Hepatocyte (in vitro differentiated cells): ENCODE measurements at places on chromosomes 4 and X.

GRCh38 chrX:150365051-150365989, 2.2 kb downstream of the MAMLD1 start:
- peaks cover 11% of the 10 kb centered on the region for H3K4me1 ChIP-seq
- H3K27me3 ChIP-seq, result peaks cover 7% of the 10 kb centered on the region
- DNase-seq, result peak; percentile 79
- H3K4me3 ChIP-seq, result peak overlapping the region; percentile 11
- peak overlapping the region; percentile 89 for H3K27ac ChIP-seq

DNA sequence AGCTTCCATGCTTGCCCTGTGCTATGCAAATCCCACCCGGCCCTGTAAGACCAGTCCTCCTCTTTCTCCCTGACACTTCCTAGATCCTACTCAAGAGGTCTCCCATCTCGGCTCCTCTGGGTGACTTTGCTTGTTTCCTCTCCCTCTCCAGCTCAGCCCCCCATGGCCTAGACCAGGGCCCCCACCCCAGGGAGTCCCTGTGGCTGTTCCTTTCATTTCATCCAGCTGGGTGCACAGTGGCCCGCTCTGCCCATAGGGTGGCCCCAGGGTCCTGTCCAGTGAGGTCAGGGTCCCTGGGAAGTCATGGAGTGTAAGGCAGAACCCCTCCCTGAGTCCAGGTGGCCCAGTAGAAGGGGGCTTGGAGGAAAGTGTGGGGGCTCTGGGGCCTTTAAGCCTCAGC, 52.3 kb upstream of the NKX1-1 start:
- no peak overlapping the region for H3K27ac ChIP-seq
- H3K4me1 ChIP-seq, result no peaks in the 10 kb centered on the region
- peaks cover 25% of the 10 kb centered on the region for H3K27me3 ChIP-seq
- DNase-seq, result no peak
- no peaks in the 10 kb centered on the region for H3K36me3 ChIP-seq
- H3K4me3 ChIP-seq, result no peak overlapping the region

DNA sequence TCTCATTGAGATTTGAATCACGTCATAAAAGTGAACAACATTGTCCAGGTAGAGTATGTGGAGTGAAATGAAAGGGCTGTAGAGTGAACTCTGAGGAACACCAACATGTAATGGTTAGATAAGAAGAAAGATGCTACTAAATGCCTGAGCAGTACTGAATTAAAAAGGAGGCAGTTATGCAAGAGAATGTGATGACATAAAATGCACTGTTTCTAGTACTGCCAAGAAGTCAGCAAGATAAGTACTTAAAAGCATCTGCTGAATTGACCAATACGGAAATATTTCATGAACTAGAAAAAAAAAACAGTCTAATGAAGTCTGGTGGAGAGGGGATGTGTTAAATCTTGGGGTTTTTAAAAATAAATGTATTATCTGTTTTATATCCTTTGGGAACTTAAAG, 583.8 kb upstream of the GALNT7 start:
- H3K27ac ChIP-seq, result no peak overlapping the region
- no peaks in the 10 kb centered on the region for H3K4me1 ChIP-seq
- no peaks in the 10 kb centered on the region for H3K36me3 ChIP-seq
- no peak for DNase-seq
- no peak overlapping the region for H3K4me3 ChIP-seq

GRCh38 chr4:149294601-149295000, 521.0 kb downstream of the IQCM start:
- DNase-seq, result no peak
- H3K27ac ChIP-seq, result no peak overlapping the region
- H3K36me3 ChIP-seq, result no peaks in the 10 kb centered on the region
- H3K4me3 ChIP-seq, result no peak overlapping the region

GRCh38 chr4:140724760-140725159, 31.4 kb downstream of the TBC1D9 start:
- H3K4me3 ChIP-seq, result no peak overlapping the region
- H3K36me3 ChIP-seq, result no peaks in the 10 kb centered on the region
- peaks cover 29% of the 10 kb centered on the region for H3K4me1 ChIP-seq

- no peak for DNase-seq
- no peak overlapping the region for H3K4me3 ChIP-seq
- H3K4me1 ChIP-seq, result no peaks in the 10 kb centered on the region
- H3K27ac ChIP-seq, result no peak overlapping the region
- no peaks in the 10 kb centered on the region for H3K36me3 ChIP-seq
- no peaks in the 10 kb centered on the region for H3K27me3 ChIP-seq
Observed at GRCh38 chr4:122819708-122820449, 6.8 kb upstream of the FGF2 start.

DNA sequence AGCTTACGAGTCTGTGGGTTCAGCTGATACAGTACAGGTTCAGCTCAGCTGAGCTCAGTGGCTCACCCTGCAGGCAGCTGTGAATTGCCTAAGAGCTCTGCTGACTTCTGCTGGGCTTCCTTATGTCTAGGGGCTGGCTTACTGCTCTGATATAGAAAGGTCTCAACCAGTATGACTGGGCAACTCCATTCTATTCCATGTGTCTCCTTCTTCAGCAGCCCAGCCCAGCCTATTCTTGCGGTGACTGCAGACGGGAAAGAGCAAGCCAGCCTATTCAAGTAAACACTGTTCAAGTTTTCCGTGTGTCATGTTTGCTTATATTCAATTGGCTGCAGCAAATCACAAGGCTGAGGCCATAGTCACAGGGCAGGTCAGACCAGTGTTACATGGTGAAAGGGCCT, 615.4 kb upstream of the ZFP42 start:
- no peaks in the 10 kb centered on the region for H3K27me3 ChIP-seq
- H3K4me3 ChIP-seq, result no peak overlapping the region
- DNase-seq, result peak; percentile 16
- H3K27ac ChIP-seq, result no peak overlapping the region

DNA sequence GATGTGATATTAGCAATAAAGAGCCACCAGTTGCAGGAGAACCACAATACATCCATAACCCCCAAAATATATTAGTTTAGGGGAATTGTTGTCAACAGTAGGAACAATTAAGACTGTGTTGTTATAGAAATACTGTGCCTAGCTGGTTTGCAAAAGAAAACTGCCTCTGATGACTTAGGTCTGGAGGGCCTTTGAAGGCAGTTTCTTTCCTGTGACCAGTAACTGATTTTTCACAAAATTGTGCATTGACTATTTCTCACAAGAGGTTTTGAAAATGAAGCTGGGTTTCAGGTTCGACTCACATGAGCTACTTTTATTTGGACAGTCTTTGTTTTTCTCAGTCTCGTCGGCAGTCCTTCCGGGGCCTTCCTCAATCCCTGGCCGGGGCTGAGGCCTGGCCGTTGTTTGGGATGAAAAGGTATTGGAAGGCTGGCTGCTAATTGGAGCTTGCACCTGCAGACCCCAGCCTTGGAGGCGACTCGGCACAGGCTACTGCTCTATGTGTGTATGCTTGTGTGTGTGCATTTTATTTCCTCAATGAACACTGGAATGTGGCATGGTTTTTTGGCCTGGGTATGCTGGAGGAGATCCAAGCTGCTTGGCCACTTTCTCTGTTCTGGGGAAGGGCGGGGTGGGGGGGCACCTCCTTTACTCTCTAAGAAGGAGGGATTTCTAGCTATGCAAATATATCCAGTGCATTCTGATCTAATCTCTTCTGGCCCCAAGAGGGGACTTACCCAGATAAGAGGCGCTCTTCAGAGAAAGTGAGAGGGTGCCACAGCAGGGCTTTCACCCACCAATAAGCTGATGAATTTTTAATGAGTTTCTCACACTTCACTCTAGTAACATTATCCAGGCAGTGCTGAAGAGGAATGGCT, 49.5 kb upstream of the LNX1 start:
- H3K27ac ChIP-seq, result no peak overlapping the region
- DNase-seq, result no peak
- H3K4me3 ChIP-seq, result no peak overlapping the region
- no peaks in the 10 kb centered on the region for H3K36me3 ChIP-seq
- peaks cover 18% of the 10 kb centered on the region for H3K4me1 ChIP-seq
- no peaks in the 10 kb centered on the region for H3K27me3 ChIP-seq

DNA sequence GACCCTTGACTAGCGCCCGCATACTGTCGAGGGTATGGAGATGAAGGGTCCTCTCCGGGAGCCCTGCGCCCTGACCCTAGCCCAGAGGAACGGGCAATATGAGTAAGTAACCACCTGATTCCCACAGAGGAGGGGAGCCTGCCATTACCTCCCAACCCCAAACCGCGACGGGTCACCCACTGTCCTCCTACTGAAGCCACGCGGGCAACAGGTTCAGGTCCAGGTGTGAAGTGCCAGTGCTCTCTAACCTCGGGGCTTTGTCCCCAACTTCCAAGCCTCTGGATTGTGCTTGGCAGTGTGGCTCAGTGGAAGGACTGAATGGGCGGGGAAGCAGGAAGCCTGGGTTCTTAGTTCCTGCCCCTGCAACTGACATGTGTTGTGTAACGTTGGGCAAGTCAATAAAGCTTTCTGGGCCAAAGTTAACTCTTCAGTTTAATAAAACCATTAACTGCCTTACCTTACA, 694 bp downstream of the OCRL start:
- peak overlapping the region; percentile 95 for H3K27ac ChIP-seq
- no peaks in the 10 kb centered on the region for H3K4me1 ChIP-seq
- peak; percentile 38 for DNase-seq
- no peaks in the 10 kb centered on the region for H3K36me3 ChIP-seq
- no peaks in the 10 kb centered on the region for H3K27me3 ChIP-seq
- H3K4me3 ChIP-seq, result peak overlapping the region; percentile 56

DNA sequence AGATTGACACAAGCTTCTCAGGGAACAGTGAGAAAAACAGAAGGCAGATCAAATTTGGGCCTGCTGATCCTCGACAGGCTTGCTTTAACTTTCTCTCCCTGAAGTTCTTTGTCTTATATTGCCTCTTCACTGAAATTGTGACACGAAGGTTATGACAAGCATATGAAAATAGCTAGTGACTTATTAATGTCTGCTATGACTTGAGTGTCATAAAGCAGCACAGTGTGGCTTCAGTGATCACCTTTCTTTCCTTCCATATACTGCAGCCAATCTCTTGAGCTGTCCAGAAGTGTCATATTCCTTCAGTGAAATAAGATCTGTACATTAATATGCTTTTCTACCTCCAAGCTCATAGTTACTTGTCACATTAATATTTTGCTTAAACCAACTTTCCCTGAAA, 870.2 kb downstream of the C4orf33 start:
- no peaks in the 10 kb centered on the region for H3K4me1 ChIP-seq
- no peaks in the 10 kb centered on the region for H3K36me3 ChIP-seq
- H3K27ac ChIP-seq, result no peak overlapping the region
- H3K4me3 ChIP-seq, result no peak overlapping the region

DNA sequence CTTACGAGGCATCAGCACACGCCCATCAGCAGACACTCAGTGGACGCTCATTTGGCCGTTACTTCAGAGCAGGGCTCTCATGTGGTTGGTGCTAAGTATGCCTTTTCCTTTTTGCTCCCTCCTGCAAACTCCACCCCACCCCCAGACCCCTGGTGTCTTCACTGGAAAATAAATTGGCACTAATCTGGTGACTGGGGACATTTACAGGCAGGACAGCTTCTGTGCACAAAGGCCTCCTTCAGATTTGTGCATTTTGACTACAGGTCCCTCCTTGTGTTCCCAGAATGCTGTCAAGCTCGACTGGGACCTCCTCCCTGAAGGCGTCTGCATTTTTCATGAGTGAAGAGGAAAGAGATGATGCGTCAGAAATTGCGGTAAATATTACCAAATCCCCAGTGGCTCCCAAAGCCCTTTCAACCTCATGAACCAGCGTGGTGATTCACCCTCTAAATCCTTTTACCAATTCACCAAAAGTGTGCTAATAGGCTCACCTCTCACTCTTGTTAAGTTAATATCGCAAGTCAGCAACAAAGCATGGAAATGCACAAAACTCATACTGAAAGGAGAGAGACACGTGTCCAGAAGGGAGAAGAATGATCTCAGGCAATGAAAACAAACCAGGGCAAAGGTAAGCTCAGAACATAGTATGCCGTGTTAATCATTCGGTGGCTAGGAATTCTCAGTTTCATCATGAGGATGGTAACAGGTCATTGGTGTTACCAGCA, 119.0 kb downstream of the NKX6-1 start:
- no peak overlapping the region for H3K4me3 ChIP-seq
- no peak for DNase-seq
- H3K27me3 ChIP-seq, result peaks cover 6% of the 10 kb centered on the region
- no peak overlapping the region for H3K27ac ChIP-seq
- no peaks in the 10 kb centered on the region for H3K4me1 ChIP-seq

GRCh38 chr4:89914609-89915550, 20.2 kb downstream of the MMRN1 start:
- H3K27me3 ChIP-seq, result no peaks in the 10 kb centered on the region
- no peak overlapping the region for H3K4me3 ChIP-seq
- no peaks in the 10 kb centered on the region for H3K36me3 ChIP-seq
- no peak overlapping the region for H3K27ac ChIP-seq
- H3K4me1 ChIP-seq, result no peaks in the 10 kb centered on the region

DNA sequence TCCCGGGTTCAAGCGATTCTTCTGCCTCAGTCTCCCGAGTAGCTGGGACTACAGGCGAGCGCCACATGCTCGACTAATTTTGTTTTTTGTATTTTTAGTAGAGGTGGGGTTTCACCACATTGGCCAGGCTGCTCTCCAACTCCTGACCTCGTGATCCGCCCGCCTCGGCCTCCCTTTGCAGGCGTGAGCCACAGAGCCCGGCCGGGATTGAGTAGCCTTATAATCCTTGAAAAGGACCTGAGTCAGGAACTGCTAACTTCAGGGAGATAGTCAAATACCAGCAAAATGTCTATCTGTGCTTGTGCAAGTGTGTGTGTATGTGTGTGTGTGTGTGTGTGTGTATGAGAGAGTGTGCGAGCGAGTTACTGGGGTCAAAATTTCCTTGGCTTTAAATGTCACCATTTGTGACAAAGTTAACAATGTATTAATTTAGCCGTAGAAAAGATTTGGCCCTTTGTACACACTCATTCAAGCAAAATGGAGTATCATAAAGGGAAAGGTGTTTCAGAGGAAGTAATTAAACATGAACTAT, 1.8 kb upstream of the KDM6A start:
- H3K36me3 ChIP-seq, result no peaks in the 10 kb centered on the region
- peak overlapping the region; percentile 97 for H3K27ac ChIP-seq
- peak; percentile 11 for DNase-seq
- no peaks in the 10 kb centered on the region for H3K4me1 ChIP-seq
- peak overlapping the region; percentile 61 for H3K4me3 ChIP-seq

- DNase-seq, result no peak
- no peaks in the 10 kb centered on the region for H3K36me3 ChIP-seq
- H3K27ac ChIP-seq, result no peak overlapping the region
- H3K27me3 ChIP-seq, result no peaks in the 10 kb centered on the region
- H3K4me3 ChIP-seq, result no peak overlapping the region
Observed at GRCh38 chr4:73822812-73823504, 13.5 kb upstream of the CXCL6 start.

DNA sequence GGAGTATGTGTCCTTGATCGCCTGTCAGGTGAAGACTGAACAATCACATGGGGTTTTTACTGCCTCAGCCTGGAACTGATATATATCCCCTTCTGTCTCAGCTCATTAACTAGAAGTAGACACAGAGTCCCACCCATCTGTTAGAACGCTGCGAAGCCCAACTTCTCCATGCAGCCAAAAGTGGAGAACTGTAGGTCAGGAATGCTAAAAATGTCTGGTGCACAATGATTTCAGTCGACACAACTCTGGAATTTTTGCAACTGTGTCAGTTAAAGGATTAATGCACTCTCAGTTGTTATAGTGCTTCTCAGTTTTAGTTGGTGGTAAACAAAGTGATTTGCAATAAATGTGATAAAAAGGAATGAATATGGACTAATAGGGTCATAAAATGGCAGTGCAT, 287.2 kb downstream of the INPP4B start:
- H3K4me1 ChIP-seq, result peaks cover 9% of the 10 kb centered on the region
- no peaks in the 10 kb centered on the region for H3K27me3 ChIP-seq
- H3K36me3 ChIP-seq, result no peaks in the 10 kb centered on the region
- H3K27ac ChIP-seq, result no peak overlapping the region
- H3K4me3 ChIP-seq, result no peak overlapping the region
- DNase-seq, result no peak
